Renal cortical epithelial cell (primary cell): ENCODE measurements at places on chromosomes 3 and 15. TPM values are rescaled to one million over a fixed set of nuclear protein-coding genes. Genes with fewer than 3 reads are reported as not detected.

MGLL gene
- 106 and 155 TPM in 2 replicates for total RNA-seq

HCLS1 gene
- 0.17 and 0.20 TPM in 2 replicates for total RNA-seq

RTP4 gene
- 1.1 and 6.9 TPM in 2 replicates for total RNA-seq

COL6A5 gene
- total RNA-seq: under 0.01 TPM in 1 of 2 replicates, not detected in the other

BLM gene
- total RNA-seq: 0.89 and 4.3 TPM in 2 replicates

PARP9 gene
- total RNA-seq: 39.8 and 41.5 TPM in 2 replicates

TRIM42 gene
- not detected in 2 replicates for total RNA-seq

DUOXA2 gene
- total RNA-seq: not detected in 2 replicates

SCG5 gene
- 2.4 and 12.0 TPM in 2 replicates for total RNA-seq

HRH1 gene
- total RNA-seq: 23.8 and 80.7 TPM in 2 replicates

AGBL1 gene
- not detected in 2 replicates for total RNA-seq

ST6GAL1 gene
- total RNA-seq: 14.6 and 40.3 TPM in 2 replicates

CATSPER2 gene
- 0.52 and 0.60 TPM in 2 replicates for total RNA-seq

NANOGP8 gene
- total RNA-seq: not detected in 2 replicates

TERC gene
- total RNA-seq: 16.7 and 685 TPM in 2 replicates

CLRN1 gene
- total RNA-seq: not detected in 2 replicates

GABRR3 gene
- total RNA-seq: not detected in 2 replicates

CPEB1 gene
- 0.20 and 0.35 TPM in 2 replicates for total RNA-seq

SLC12A1 gene
- total RNA-seq: 0.17 and 14.1 TPM in 2 replicates

TMCO5A gene
- not detected in 2 replicates for total RNA-seq

MINAR1 gene
- 0.17 and 0.60 TPM in 2 replicates for total RNA-seq

MEGF11 gene
- total RNA-seq: 0.35 and 6.2 TPM in 2 replicates

XXYLT1 gene
- total RNA-seq: 13.9 and 18.4 TPM in 2 replicates

EFHB gene
- 8.1 and 8.7 TPM in 2 replicates for total RNA-seq

ZNF619 gene
- total RNA-seq: 4.0 and 8.9 TPM in 2 replicates

ZNF774 gene
- 2.4 and 3.9 TPM in 2 replicates for total RNA-seq

NAALADL2 gene
- total RNA-seq: 3.0 and 6.0 TPM in 2 replicates

GLDN gene
- not detected in 2 replicates for total RNA-seq

ZNF80 gene
- total RNA-seq: not detected in 2 replicates

ILDR1 gene
- total RNA-seq: 2.7 and 2.8 TPM in 2 replicates

BRPF1 gene
- total RNA-seq: 15.5 and 23.6 TPM in 2 replicates

CRELD1 gene
- total RNA-seq: 35.9 and 74.2 TPM in 2 replicates

BSN gene
- 0.25 TPM in 1 of 2 replicates, not detected in the other for total RNA-seq

GOLGA6L9 gene
- 0.69 and 4.6 TPM in 2 replicates for total RNA-seq
